ENCODE measurements at places on chromosomes 7 and 10. TPM values are rescaled to one million over a fixed set of nuclear protein-coding genes. Genes with fewer than 3 reads are reported as not detected.

RNF133 gene
- total RNA-seq = 1.6 TPM

GPR26 gene
- total RNA-seq = not detected

TMEM60 gene
- 16.3 TPM for total RNA-seq

RSBN1L gene
- 8.9 TPM for total RNA-seq

ABCB4 gene
- 0.74 TPM for total RNA-seq

RBP3 gene
- total RNA-seq = not detected

DNA sequence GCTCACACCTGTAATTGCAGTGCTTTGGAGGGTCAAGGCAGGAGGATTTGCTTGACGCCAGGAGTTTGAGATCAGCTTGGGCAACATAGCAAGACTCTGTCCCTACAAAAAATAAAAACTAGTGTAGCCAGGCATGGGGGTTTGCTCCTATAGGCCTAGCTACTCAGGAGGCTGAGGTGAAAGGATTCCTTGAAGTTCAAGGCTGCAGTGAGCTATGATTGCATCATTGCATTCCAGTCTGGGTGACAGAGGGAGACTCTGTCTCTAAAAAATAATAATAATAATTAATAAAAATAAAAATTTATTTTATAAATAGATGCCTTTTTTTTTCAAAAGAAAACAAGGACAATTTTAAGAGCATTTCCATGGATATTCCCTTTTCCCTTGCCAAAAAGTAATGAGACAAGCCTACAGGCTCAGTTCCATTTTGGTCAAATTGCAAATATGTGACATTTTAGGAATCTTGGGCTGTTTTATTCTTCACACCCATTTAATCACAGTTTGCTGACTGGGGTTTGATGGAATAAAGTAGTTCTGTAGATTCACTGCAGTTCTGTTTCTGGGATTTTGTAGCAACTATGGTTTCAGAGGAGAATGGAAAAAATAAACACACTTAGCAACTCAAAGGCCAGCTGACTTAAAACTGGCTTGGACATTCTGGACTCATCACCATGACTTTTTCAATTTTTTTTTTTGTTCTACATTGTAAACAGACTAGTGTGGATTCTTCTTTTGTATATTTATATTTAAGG lies 48.4 kb upstream of the ARHGAP21 start:
- DNase-seq = no peak

GRCh38 chr7:14582010-14582409 lies 320.5 kb downstream of the DGKB start:
- no peak for DNase-seq

DNA sequence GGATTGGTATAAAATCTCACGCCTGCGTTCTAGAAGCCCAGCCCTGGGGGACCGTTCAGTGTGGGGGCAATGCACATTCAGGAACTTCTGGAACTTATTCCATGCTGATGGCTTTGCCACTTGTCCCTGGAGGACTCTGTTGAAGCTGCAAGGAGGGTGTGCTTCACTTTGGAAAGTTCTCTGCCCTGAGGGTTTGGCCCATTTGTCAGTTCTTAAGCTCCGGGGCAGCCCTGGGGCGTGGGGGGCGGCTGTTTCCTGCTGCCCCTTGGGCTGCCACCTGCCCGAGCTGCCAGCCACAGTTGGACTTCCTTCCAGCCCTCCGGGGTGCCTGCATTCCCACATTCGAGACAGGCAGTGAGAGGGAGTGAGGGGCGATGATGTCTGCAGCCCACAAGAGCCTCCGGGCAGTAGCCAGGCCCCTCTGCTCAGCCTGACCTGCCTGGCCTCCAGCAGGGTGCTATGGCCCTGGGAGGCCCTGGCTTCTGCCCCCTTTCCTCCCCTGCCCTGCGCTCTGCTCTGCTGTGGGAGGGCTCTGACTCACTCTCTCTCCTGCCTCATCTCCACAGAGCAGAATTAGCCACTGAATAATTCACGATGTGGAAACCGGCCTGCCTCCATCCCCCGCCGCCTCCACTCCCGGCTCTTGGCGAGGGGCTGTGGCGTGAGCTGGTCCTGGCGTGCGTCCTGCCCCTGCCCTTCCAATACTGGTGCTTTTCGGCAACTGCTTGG lies 1.9 kb downstream of the TTYH3 start:
- peak; percentile 60 for DNase-seq

GRCh38 chr7:85341973-85342372 lies 155.1 kb upstream of the SEMA3D start:
- DNase-seq = no peak

- no peak for DNase-seq
Observed at GRCh38 chr10:133068111-133069032, 19.4 kb upstream of the ADGRA1 start.

DNA sequence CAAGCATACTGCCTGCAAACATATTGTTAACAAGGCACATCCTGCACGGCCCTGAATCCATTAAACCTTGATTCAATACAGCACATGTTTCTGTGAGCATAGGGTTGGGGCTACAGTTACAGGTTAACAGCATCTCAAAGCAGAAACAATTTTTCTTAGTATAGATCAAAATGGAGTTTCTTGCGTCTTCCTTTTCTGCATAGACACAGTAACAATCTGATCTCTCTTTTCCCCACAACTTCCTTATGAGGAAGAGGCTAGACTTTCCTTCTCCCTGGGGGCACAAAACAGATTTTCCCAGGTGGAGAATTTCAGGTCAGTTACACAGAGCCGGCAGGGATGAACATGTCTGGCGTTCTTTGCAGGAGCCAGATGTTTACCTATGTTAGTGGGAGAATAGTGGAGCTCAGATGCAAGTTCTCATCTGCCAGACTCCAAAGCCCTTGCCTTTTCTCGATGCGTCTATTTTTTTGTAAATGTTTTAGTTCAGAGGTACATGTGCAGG lies 37.5 kb upstream of the PFKFB3 start:
- no peak for DNase-seq

GRCh38 chr10:75347186-75347585 lies 54.4 kb downstream of the ZNF503 start:
- no peak for DNase-seq

DNA sequence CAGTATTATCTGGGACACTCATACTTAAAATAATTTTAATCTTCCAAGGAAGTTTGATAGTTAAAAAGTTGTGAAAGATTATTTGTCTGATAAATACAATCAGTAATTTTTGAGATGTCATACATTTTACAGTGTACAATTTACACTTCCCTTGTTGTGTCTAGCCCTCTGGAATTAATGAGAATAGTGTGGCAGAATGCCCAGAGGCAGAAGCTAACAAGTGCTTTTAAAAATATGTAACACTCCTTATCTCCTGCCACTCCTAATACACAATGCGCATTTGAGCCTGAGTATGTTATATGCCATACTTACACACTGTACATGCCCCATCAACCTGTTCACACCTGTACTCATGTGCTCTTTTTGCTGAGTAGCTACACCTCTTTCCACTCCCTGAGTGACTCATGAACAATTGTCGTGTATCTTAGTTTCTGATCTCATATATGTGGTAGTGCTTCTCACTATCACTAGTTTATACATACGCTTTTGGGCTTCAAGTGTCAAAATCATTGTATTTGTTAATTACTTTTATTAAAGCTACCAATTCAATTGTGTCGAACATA lies 106.9 kb upstream of the GNAI1 start:
- no peak for DNase-seq

- no peak for DNase-seq
Observed at GRCh38 chr10:113753020-113753692, 1.7 kb downstream of the PLEKHS1 start.

DNA sequence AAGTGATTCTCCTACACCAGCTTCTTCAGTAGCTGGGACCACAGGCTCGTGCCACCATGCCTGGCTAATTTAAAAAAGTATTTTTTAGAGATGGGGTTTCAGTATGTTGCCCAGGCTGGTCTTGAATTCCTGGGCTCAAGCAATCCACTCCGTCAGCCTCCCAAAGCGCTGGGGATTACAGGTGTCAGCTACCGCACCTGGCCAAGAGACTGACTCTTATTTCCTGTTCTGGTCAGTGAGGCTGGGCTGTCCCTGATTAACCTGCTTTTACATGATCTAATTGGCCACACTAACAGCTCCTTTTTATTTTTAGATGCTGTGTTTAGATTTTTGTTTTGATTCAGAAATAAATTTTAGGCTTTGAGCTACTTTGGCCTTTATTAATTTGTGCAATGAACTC lies 203.9 kb downstream of the NXPH1 start:
- DNase-seq = no peak

GRCh38 chr7:78769481-78770101 lies 683.9 kb downstream of the MAGI2 start:
- no peak for DNase-seq

GRCh38 chr10:31219306-31219705 lies 99.7 kb upstream of the ZEB1 start:
- DNase-seq = no peak

DNA sequence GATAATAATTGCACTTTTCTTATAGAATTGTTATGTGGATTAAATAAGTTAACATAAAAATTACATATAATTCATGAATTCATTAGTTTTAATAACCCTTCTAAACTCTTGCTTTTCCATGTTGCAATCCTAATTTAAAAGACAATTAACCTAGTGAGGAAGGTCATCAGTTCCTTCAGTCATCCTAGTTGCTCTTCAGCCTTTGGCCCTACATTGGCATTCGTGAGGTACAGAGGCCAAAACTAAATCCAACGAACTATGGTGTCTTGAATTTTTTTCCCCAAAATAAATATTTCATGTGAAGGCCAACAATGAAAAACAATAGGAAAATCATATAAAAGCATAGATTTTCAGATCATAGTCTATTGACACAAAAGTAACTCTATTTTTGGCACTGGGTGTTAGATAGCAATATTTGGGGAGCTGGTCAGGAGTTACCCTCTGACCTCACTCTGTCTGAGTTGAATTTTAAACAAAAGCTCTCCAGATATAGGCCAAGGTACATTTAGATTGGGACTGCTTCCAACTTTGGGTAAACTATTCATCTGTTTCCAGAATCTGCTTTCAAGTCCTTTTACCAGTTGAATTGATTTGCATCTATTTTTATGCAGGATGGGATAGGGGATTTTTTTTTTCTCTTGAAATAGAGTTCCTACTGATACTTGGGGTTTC lies 104.5 kb downstream of the SEM1 start:
- DNase-seq = no peak

GRCh38 chr10:89421018-89421476 lies 6.7 kb downstream of the IFIT5 start:
- no peak for DNase-seq

DNA sequence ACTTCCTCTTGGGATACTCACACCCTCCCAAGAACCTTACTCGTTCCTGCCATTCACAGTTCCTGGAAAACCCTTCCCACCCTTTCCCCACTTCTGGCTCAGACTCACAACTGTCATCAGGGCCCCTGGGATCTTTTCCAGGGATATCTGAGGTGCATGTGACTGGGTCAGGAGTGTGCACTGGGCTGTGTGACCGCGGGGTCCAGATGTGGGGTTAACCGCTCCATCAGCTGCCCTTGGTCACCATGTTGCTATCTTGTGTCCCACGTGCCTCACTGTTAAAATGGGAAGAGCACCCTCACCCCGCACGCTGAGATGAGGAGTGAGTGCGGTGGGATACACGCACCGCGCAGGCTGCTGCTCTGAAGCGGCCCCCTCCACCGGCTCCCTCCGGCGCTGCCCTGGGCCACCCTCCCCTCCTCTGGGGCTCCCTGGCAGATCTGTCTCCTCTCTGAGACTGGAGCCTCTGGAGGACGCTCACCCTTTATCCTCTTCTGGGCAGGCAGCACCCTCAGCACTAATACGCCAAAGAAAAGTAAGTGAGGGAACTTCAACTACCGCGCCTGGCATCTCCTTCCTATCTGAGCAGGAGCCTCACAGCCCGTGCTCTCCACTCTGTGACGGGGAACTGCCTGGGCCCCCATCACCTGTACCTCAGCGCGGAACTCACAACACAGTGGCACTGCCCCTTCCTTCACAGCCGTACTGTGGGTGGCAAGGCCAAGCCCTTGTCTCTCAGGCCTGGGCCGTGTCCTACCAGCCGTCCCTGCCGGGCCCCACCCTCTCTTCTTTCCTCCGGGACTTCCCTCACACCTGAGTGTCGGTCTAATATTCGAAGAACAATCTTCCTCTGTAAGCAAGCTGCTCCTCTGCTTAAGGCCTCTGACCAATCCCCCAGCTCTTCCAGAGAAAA lies 15.6 kb downstream of the COBL start:
- DNase-seq = no peak

DNA sequence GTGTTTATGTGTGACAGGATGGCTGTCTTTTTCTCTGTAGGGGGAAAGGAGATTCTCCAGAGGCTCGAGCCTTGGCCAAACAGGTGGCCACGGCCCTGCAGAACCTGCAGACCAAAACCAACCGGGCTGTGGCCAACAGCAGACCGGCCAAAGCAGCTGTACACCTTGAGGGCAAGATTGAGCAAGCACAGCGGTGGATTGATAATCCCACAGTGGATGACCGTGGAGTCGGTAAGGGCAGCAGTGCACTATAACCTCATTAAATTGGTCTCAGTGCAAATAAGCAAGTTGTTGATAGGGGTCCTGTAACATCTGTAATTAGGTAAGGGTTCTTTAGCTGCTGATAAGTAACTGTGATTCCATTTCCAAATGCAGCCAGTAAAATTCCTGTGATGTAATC lies 56.4 kb downstream of the AP3M1 start:
- no peak for DNase-seq

GRCh38 chr10:44024356-44025116 lies 360.4 kb downstream of the CXCL12 start:
- DNase-seq = no peak

Data from omental fat pad (tissue), 4 donors.